Activated naive CD8-positive, alpha-beta T cell treated with anti-CD3 and anti-CD28 coated beads, Interleukin-2, amount 10 ng/mL, durations not matched to agents 7 days and 5 days (primary cell): ENCODE measurements at places on chromosomes 13 and 19.

GRCh38 chr13:106139942-106140341 is 395.5 kb downstream of the EFNB2 start:
- no peak for DNase-seq

- DNase-seq: no peak
These were observed 383.7 kb upstream of the ZNF507 start for GRCh38 chr19:31961667-31962066.

DNA sequence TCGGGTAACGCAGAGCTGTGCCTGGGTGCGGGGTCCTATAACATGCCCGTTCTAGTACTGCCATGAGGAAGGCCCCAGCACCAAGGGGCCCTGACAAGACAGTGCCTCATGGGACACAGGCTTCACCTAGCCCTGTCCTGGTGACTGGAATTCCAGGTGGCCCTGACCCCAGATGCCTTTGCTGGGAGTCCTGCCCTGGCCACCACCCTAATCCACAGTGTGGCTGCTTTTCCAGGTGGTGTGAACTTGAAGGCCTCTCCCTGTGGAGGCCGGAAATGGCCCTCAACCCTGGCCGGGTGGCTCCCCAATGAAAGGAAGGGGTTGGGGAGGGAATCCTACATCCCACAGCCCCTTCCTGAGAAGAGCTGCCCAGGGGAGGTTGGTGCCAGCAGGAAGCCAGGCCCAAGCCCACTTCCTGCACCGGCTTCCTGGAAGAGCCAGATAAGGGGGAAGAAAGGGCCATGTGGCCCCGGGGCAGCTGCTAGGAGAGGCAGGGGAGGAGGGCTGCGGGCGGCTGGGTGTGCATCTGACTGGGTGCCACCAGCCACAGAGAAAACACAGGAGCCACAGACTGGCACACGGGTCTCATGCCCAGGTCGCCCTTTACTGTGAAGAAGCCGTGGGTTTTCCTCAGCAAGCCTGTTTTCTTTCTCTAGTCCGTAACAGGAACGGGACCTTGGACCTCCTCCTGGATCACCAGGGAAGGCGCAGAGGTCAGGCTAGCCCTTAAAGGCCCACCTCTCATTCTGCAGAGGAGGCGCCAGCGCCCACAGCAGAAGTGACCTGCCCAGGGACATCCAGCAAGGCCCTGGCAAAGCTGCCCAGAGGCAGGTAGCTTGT is 4.7 kb downstream of the LSM4 start:
- DNase-seq: peak; percentile 70

DNA sequence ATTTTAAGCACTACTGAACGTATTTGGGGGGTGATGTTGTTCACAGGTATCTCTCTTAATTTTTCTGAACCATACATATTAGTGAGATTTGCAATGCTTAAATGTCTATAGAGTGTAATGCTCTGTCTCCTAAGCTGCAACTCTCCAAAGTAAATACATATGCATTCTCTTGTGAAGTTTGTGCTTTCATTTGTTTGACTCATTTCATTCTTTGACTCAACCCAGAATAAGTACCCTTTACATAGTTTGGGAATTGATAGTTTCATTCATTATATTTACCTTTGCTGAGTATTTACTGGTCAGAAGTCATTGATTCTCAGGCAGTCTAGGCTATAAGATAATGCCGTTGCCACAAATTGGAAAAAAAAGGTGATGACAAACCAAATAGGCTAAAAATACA is 406.9 kb downstream of the FGF9 start:
- DNase-seq: no peak

DNA sequence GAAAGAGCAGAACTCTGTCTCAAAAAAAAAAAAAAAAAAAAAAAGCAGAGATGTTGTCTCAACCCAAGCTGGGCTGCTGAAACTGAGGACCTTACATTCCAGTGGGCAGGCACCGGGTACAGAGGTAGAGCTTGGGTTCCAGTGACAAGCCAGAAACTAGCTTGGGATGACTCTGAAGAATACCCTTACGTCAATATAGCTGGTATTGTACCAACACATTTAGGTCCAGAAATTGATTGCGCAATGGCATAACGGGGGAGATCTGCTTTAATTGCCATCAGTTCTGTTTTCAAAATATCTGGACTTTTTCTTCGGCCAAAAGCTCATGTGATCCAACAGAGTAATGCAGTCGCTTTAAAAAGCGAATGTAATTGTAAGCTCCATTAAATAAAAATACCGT is 103.1 kb upstream of the UBL3 start:
- no peak for DNase-seq
